Memory B cell (primary cell): ENCODE measurements at places on chromosomes 2 and 18.

- no peak for DNase-seq
Observed at GRCh38 chr2:82317012-82317411, 2012.5 kb upstream of the LRRTM1 start.

GRCh38 chr2:188601927-188602326 is 310.3 kb downstream of the GULP1 start:
- DNase-seq: no peak

DNA sequence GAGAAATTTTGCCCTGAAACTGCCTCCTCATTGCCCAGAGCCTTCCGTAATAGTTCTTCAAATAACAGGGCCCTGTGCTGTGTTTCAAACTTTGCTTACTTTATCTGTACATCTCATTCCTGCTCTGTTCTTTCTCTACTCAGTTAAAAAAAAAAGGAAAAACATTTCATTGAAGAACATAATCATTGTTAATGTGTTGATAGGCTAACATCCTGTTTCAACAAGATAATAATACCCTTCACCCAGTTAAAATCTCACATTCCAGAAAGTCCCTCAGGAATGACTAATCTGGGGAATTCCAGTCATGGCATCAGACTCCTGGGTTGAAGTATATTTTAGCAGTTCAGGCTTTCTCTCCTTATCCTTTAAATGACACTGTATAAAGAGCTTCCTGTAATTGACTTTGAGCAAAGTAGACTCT is 45.6 kb upstream of the ITGAV start:
- DNase-seq: no peak

DNA sequence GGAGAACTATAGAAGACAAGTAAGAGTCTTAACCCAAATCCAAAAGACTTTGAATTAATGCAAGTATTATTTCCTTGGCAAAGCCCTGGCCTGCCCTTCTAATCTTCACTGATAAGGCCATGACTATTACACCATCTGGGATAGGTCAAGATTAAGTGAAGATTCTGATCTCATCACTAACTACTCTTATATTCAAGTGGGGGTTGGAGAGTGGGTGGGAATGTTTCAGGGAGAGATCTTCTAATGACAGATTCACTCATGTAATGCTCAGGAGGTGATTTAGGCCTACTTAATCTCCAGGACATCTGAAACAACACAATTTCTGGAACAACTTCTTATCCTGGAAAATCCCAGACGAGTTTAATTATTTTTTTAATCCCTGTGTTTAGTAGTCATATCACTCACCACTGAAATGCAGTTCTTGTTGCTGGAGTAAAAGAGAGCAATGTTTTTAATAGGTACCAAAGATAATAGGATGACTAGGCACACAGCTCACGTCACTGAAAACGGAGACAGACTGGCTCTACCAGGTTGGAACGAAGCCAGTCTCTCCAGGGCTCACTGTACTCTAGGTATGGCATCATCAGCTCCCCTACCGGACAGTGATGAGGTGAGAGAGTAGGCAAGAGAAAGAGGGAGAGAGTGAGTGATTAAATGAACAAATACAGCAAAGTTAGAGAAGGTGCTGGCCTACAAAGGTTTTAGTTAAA is 133.1 kb downstream of the NCKAP5 start:
- DNase-seq: no peak

GRCh38 chr2:30627151-30627550 is 180.1 kb downstream of the CAPN13 start:
- no peak for DNase-seq

DNA sequence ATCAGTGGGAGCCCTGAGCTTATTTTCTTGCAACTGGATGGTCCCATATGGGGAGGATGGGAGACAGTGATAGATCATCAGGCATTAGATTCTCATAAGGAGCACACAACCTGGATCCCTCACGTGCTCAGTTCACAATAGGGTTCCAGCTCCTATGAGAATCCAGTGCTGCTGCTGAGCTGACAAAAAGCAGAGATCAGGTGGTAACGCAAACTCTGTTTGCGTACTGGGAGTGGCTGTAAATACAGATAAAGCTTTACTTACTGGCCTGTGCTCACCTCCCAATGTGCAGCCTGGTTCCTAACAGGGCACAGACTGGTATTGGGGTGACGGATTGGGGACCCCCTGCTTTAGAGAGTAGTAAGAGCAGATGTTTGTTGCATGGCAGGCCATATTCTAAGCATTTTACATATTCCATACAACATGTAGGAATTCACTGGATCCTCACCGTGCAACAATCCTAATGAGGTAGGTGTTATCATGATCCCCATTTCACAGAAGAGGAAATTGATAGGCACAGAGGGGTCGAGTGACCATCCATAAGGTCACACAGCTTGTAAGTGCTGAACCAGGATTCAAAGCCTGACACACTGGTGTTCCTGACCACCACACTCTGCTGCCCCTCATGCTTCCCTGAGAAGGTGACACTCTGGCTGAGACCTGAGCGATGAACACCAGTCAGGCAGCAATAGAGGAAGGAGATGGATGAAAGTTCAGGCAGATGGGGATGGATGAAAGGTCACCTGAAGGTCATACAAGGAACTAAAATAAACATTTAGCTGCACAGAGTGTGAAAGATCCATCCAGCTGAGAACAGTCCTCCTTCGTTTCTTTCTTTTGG is 15.7 kb upstream of the MAT2A start:
- no peak for DNase-seq

GRCh38 chr2:179927041-179927440 is 65.6 kb upstream of the ZNF385B start:
- DNase-seq: no peak

- DNase-seq: no peak
Observed at GRCh38 chr2:120541972-120542670, 193.5 kb upstream of the GLI2 start.

DNA sequence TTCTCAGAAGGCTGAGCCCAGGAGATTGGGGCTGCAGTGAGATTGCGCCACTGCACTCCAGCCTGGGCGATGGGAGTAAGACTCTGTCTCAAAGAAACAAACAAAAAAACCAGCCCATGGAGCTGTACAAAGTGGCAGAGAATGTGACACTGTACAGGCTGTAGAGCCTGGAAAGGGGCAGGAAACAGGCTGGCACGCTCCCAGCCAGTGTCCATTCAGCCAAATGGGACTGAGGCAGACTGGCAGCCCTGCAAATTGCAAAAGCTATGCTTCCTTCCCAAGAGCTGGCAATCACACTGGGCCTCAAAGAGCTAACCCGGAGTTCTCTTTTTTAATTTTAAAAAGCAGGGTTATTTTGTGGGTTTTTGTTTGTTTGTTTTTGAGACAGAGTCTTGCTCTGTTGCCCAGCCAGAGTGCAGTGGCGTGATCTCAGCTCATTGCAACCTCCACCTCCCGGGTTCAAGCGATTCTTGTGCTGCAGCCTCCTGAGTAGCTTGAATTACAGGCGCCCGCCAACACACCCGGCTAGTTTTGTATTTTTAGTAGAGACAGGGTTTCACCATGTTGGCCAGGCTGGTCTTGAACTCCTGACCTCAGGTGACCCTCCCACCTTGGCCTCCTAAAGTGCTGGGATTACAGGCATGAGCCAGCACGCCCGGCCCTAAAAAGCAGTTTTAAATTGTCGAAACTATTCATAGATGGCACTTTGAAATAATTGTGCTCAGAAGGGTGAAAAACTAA is 42.8 kb downstream of the SCRN3 start:
- DNase-seq: no peak
